Right lobe of liver (tissue), 6 donors: ENCODE measurements at places on chromosomes 7 and 10. TPM values are rescaled to one million over a fixed set of nuclear protein-coding genes. Genes with fewer than 3 reads are reported as not detected.

- DNase-seq = peak; percentile 37
Observed at GRCh38 chr10:96664563-96664962, 55.8 kb downstream of the PIK3AP1 start.

Gene HOXA1
- 0.09 TPM for total RNA-seq

- no peak for DNase-seq
Observed at GRCh38 chr7:67738958-67739357, 742.3 kb downstream of the TYW1 start.

DNA sequence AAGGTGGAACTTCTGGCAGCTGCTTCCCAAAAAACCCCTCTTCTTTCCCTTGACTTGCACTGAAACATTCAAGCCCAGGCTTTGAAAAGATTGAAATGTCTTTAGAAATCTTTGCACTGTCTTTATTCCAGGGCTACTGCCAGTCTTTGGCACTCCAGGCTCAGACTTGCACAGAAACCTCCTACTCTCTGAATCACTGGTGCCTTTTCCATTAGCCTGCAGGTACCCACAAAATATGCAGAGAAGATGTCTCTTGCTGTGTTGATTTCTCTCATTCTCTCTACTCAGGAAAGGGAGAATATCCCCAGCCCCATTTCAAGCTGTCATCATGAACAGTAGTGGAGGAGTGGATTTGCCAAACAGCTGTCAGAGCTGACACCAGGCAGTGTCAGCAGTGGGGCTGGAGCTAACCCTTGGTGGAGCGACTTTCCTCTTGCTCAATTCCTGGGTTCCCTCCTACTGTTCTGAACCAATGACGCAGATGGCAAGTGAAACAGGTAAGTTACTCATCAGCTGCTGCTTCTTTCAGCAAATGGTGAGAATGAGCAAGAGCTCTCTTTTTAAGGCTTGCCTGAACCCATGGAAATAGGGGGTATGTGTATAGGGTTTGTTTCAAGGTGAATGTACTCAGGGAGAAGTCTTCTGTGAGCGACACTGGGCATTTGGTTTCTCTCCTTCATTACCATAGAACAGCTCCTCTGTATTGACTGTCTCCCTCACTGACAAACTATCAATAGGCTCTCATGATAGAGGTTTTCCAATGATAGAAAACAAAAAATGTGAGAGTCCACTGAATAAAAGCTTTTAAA lies 362.4 kb downstream of the ADRA2A start:
- DNase-seq = no peak

DNA sequence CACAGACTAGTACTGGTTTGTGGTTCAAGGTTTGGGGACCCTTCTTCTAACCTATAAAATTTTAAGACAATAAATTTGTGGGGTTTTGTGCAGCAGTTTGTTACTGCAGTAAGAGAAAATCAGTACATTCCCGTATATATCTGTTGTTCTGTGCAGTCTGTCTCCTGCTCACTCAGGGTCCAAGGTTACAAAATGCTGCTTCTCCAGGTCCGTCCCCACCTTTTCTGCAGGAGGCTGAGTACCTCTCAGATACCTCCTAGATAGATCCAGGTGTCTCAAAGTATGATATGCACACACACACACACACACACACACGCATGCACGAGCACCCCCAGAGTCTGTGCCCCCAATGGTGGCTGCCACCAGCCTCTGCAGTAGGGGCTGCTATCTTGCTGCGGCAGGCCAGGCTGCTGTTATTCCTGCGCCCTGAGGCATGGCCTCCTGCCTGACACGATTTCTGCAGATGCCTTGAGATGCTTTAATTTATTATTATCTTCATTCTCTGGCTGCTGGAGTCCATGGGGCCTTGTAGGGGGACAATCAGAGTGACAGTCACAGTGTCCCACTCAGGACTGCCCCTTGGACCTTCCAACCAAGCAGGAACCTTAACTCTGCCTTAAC lies 25.2 kb upstream of the ASL start:
- no peak for DNase-seq

DNA sequence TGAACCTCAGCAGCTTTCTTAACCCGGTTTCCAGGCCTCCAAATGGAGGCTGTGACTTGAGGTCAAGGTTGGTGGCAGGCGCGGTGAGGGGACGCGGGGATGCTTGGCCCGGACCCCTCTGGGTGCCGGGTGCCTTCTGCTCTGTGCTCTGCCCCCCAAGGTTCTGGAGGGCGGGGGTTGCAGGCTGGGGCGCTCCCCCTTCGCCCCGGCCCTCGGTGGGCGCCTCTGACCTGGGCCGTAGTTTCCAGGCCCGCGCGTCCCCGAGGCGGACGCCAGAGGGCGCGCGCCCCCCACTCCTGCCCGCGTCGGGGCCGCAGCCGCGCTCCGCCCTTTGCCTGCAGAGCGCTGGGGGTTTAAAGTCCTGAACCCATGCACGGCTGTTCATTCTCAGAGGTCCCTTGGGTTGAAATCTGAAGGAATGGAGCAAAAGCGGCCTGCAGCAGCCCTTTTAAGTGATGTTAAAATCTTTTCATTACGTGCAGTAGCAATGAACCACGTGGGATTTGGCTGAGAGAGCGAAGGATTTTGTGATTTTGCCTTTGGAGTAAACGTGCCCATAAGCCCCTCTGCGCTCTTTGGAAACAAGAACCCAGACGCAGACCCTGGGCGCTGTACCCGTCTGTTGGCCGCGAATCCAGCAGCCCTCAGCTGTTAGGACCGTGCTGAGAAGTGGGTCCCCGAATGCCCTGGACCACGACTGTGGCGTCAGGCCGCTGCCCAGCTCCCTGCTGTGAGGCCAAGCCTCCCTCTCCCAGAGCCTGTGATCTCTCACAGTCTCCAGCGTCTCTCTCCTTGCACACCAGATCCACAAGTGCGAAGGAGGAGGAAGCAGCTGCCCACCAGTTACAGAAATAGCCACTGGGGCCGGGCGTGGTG lies 135.0 kb downstream of the ACTR3B start:
- no peak for DNase-seq

GRCh38 chr10:6607778-6608177 lies 27.7 kb upstream of the PRKCQ start:
- DNase-seq = peak; percentile 51

DNA sequence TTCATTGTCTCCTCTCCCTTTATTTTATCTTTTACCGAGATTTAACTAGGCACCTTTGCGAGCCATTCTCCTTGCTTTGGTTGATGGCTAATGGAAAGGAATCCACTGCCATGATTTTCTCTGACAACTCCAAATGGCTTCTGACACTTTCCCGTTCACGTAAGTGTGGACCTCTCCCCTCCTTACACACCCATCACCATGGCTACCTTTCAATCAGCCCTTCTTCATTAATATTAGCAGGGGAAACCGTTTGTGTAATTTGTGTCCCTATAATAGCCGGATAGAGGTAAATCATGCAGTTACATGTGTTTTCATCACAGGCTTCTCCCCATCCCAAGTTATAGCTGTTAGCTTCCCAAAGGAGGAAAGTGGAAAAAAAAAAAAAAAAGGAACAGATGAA lies 767.3 kb downstream of the MAGI2 start:
- DNase-seq = no peak

Gene NMT2
- total RNA-seq = 18.1 TPM

GRCh38 chr10:77622889-77623291 lies 14.7 kb downstream of the KCNMA1 start:
- no peak for DNase-seq

Gene PNLIPRP2
- not detected for total RNA-seq

Gene MMP21
- total RNA-seq = 0.14 TPM

GRCh38 chr7:51069411-51070083 lies 247.1 kb downstream of the COBL start:
- no peak for DNase-seq
